Lower lobe of right lung (tissue), 2 donors: ENCODE measurements at places on chromosomes 5 and 9. TPM values are rescaled to one million over a fixed set of nuclear protein-coding genes. Genes with fewer than 3 reads are reported as not detected.

DNA sequence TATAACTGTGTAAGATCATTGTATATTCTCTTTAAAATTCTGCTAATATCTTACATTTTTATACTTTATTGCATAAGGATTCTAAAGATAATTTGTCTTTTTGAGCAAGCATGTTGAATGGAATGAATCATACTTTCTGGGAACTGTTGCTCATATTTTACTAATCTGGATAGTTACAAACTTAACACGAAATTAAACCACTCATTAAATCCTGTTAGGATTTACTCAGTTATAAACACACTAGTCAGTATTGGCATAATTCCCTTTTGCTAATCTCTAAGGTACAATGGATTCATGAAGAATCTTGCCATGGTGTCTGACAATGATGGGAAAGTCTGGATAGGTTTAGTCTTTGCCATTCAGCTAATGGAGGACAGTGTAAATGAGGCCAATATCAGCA, 338.1 kb upstream of the SMC2 start:
- H3K36me3 ChIP-seq = no peaks in the 10 kb centered on the region
- H3K4me1 ChIP-seq = no peaks in the 10 kb centered on the region
- H3K27ac ChIP-seq = no peak overlapping the region
- H3K4me3 ChIP-seq = no peak overlapping the region

RLN2 gene
- 1.3 TPM for total RNA-seq

DNA sequence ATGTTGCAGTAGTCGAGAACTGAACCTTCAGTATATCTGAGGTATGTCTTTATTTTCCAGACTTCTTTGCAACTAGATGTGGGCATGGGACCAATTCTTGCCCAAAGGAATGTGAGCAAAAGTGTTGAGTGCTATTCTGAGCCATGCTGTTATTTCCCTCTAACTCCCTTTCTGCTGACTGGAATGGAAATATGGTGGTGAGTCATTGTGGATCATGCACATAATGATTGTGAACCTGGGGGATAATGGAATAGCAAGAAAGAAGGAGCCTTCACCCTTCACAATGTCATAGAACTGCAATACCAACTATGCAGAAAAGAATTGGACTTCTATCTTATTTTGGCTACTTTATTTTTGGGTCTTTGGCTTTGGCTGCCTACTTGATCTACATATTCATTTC, 10.3 kb upstream of the DOCK2 start:
- H3K4me3 ChIP-seq = no peak overlapping the region
- no peaks in the 10 kb centered on the region for H3K27me3 ChIP-seq
- H3K36me3 ChIP-seq = no peaks in the 10 kb centered on the region
- no peaks in the 10 kb centered on the region for H3K4me1 ChIP-seq
- no peak for DNase-seq
- no peak overlapping the region for H3K27ac ChIP-seq

DNA sequence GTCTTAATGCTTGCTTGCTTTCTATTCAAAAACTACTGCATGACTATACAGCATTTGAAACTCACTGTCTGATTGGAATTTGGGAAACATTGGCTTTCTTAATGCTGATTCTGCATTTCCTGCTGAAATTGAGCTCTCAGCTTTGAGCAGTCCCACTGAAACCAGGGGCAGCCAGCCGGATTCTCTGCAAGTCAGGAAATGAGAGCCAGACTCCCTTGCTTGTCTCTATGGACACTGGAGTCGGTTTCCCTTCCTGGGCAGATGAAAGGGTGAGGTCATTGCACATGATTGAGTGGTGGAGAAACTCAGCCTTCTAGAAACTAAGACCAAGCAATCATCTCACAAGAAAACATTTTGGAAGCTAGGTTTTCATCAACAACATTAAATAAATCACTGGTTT, 119.7 kb upstream of the SPATA31C2 start:
- no peak overlapping the region for H3K27ac ChIP-seq
- H3K4me1 ChIP-seq = peaks cover 14% of the 10 kb centered on the region
- H3K36me3 ChIP-seq = no peaks in the 10 kb centered on the region
- H3K4me3 ChIP-seq = no peak overlapping the region
- H3K27me3 ChIP-seq = no peaks in the 10 kb centered on the region
- DNase-seq = no peak

- H3K4me3 ChIP-seq = no peak overlapping the region
- H3K27ac ChIP-seq = no peak overlapping the region
- no peak for DNase-seq
- no peaks in the 10 kb centered on the region for H3K27me3 ChIP-seq
These were observed 88.8 kb downstream of the PPIC start for GRCh38 chr5:122947772-122948171.

- no peak overlapping the region for H3K27ac ChIP-seq
- no peak overlapping the region for H3K4me3 ChIP-seq
- H3K27me3 ChIP-seq = no peaks in the 10 kb centered on the region
- no peaks in the 10 kb centered on the region for H3K36me3 ChIP-seq
- no peak for DNase-seq
These were observed 141.6 kb downstream of the NR3C1 start for GRCh38 chr5:143261748-143262392.

DNA sequence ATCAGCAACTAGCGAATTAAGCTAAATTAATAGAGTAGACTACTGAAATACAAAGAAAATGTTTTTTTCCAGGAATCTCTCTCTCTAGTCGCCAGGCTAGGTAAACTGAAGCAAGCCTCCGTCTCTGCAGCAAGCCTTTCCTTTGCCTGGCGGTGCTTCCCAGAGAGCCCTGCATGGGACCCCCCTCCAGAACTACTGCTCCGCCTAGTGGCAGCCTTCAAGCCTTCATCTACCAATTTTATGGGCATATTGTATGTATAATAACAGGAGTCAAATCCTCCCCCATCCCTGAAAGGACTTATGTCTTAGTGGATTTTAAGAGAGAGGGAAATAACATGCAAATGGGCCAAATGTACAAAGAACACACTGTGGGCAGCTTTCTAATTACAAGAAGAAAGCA, 241.9 kb downstream of the SAXO1 start:
- no peaks in the 10 kb centered on the region for H3K36me3 ChIP-seq
- no peaks in the 10 kb centered on the region for H3K27me3 ChIP-seq
- H3K4me3 ChIP-seq = no peak overlapping the region
- H3K27ac ChIP-seq = no peak overlapping the region

PTGR1 gene
- total RNA-seq = 42.7 TPM

- DNase-seq = no peak
- H3K4me1 ChIP-seq = no peaks in the 10 kb centered on the region
- H3K36me3 ChIP-seq = no peaks in the 10 kb centered on the region
These were observed 446.5 kb downstream of the TLE1 start for GRCh38 chr9:81242866-81243265.

DNA sequence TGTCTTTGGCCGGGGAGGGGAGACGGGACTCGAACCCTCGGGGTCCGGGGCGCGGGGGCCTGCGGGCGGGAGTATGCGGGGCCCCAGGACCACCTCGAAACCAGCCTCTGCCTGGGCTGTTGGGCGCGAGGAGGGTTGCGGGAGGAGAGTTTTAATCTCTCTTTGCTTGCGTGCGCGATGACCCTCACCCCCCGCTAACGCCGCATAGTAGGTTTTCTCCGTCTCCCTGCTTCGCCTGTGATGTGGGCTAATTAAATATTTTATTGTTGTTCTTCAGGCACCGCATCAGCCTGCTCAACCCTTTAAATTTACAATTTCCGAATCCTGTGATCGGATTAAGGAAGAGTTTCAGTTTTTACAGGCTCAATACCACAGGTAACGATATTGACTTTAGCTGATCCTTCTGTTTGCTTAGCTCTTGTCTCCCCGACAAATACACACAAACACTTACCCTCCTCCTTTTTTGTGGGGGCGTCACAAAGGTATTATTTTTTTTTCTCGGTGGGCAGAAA, 1.7 kb downstream of the TLE4 start:
- peak overlapping the region; percentile 93 for H3K27ac ChIP-seq
- peak overlapping the region; percentile 73 for H3K4me3 ChIP-seq
- DNase-seq = no peak
- no peaks in the 10 kb centered on the region for H3K36me3 ChIP-seq
- peaks cover 9% of the 10 kb centered on the region for H3K27me3 ChIP-seq

RCL1 gene
- 22.9 TPM for total RNA-seq

RNF183 gene
- not detected for total RNA-seq

REEP2 gene
- 0.80 TPM for total RNA-seq

DNA sequence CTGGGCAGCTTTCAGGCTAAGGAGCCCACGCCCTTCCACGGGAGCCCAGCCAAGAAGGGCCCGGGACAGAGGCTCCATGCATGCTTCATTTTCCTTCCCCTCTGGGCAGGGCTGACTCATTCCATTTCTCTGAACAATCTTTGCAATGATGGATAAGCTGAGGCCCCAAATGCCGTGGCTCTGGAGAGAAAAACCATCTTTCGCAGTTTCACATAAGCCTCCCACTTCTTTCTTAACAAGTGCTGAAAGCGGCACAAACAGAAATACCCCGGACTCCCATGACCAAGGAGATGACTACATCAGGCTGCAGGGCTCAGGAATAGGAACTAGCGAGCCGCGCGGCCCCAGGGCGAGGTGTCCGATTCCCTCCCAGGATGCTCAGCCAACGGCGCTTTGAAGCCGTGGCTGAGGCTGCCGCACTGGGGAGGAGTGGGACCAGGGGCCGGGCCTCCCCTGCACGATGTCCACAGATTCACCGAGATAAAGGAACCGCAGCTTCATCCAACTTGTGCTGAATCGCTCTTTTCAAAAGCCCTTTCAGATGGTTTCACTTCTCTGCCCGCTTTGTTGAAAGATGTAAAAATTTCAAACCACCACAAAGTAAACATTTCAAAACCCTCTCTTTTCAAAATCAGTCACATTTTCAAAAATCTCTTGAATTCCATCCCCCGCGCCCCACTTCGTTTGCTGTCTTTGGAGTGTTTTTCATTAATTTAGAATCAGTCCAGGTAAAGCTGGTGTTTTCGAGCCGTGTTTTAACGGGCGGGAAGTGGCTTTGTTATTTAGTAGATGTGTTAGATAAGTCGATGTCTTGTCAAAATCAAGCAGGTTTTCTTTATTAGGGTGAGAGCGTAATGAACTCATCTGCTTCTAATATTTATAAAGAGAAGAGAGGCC, 96.5 kb upstream of the LMX1B start:
- H3K4me1 ChIP-seq = peaks cover 37% of the 10 kb centered on the region
- peaks cover 82% of the 10 kb centered on the region for H3K27me3 ChIP-seq
- H3K27ac ChIP-seq = peak overlapping the region; percentile 78
- DNase-seq = peak; percentile 80
- H3K36me3 ChIP-seq = no peaks in the 10 kb centered on the region

BHMT2 gene
- total RNA-seq = 3.9 TPM

DNA sequence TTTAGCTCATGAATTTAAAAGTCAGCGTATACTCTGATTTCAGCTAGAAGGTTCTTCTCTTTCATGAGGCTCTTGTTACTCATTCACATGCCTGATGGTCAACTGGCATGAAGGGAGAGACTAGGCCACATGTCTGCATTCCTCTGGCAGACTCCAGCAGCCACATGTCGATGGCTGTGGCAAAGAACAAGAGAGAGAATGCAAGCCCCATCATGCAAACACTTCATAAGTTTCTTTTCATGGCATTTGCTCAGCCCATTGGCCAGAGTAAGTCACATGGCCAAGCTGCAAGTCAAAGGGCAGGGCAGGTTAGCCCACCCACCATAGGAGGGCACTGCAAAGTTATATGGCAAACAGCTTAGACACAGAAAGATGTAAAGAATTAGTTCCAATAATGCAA, 5.4 kb downstream of the KCNV2 start:
- H3K36me3 ChIP-seq = no peaks in the 10 kb centered on the region
- H3K4me3 ChIP-seq = no peak overlapping the region
- no peaks in the 10 kb centered on the region for H3K27me3 ChIP-seq
- DNase-seq = no peak
- no peaks in the 10 kb centered on the region for H3K4me1 ChIP-seq

DNA sequence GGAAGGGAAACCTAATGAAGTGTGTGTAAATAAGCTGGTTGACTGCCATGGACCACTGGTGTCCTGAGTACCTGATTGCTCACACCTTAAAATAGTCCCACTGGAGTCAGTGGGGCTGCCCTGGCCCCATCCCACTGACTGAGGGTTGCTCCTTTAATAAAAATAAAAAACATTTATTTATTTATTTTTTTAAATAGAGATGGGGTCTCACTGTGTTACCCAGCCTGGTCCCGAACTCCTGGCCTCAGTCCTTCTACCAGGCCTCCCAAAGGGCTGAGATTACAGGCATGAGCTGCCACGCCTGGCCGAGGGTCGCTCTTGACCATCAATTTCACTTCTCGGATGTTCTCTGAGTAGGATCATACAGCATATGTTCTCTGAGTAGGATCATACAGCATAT, 394.2 kb upstream of the IRX2 start:
- H3K4me3 ChIP-seq = no peak overlapping the region
- no peak overlapping the region for H3K27ac ChIP-seq
- no peaks in the 10 kb centered on the region for H3K4me1 ChIP-seq
- no peak for DNase-seq

GRCh38 chr5:36683821-36684434, 77.5 kb downstream of the SLC1A3 start:
- H3K4me3 ChIP-seq = no peak overlapping the region
- DNase-seq = peak; percentile 59
- H3K4me1 ChIP-seq = peaks cover under 1% of the 10 kb centered on the region
- H3K36me3 ChIP-seq = no peaks in the 10 kb centered on the region
- H3K27ac ChIP-seq = peak overlapping the region; percentile 33

DNA sequence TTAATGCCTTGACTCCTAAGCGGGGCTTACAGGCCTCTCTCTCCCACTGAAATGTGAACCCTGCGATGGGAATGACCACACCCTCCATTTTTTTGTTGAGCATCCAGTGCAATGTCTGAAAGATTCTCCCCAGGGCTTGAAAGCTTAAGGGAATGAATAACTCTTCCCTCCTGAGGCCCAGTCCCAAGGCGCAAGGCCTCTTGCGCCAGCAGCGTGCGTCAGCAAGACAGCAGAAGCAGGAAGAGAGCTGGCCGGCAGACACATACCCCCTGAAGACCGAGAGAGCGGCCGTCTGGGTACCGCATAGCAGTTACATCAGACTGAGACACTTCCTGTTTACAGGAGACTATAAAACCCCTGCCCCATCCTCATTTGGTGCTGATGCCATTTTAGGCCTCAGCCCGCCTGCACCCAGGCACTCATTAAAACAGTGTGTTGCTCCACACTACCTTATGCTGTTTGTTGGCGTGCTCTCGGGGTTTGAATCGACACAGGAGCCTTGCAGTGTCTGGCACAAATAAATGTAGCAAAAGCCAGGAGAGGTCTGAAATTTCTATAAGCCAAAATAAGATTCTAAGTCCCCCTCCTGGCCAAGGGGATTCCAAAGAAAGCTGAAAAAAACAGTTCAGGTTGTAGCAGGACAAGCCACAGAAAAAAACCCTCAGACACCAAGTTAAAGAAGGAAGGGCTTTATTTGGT, 62.3 kb downstream of the GDNF start:
- H3K4me3 ChIP-seq = no peak overlapping the region
- H3K4me1 ChIP-seq = no peaks in the 10 kb centered on the region
- H3K27ac ChIP-seq = no peak overlapping the region
- no peak for DNase-seq
- no peaks in the 10 kb centered on the region for H3K27me3 ChIP-seq

DNA sequence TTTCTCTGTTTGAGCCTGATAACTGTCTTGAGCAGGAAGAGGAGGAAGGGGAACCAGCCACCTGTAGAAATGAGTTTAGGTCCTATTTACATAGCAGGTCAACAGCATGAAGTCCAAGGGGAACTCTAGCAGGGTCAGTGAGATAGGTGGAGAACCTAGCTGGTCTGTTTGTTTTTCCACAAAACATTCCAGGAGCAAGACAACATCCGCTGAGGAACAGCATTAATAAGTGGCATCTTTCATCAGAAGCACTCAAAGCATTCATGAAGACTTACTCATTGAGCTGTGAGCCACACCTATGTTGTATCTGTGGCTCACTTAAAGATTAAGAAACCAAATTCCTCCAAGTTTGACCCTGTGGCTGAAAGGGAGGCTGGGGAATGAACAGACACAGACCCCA, 115.9 kb downstream of the ACTBL2 start:
- H3K4me3 ChIP-seq = no peak overlapping the region
- no peak for DNase-seq
- no peak overlapping the region for H3K27ac ChIP-seq
- H3K36me3 ChIP-seq = no peaks in the 10 kb centered on the region

HAPLN1 gene
- total RNA-seq = 0.21 TPM

GRCh38 chr5:170894665-170895064, 32.8 kb downstream of the RANBP17 start:
- no peak overlapping the region for H3K27ac ChIP-seq
- no peak overlapping the region for H3K4me3 ChIP-seq
